ENCODE measurements at places on chromosomes 1 and 21.

DNA sequence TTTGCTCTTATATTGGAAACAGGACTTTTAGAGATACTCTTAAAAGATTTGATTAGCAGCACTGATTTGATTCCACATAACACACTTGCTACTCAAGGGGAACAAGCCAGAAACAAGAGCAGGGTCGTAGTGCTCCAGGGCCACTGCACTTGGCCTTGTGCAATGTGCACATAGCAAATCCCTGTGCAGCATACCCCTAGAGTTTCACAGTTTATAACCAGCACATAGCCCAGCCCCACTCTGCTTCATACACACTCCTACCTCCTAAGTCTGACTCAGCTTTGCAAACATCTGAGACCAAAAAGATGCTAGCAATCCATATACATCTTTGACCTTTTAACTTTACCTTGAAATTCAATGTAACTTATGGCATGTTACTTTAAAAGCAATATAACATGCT, 157.6 kb downstream of the VAV3 start:
- DNase-seq, result no peak

GRCh38 chr1:214808845-214809460, 206.0 kb downstream of the CENPF start:
- DNase-seq, result no peak

- no peak for DNase-seq
Measured at GRCh38 chr1:110292031-110292741, 47.0 kb upstream of the RBM15 start.

DNA sequence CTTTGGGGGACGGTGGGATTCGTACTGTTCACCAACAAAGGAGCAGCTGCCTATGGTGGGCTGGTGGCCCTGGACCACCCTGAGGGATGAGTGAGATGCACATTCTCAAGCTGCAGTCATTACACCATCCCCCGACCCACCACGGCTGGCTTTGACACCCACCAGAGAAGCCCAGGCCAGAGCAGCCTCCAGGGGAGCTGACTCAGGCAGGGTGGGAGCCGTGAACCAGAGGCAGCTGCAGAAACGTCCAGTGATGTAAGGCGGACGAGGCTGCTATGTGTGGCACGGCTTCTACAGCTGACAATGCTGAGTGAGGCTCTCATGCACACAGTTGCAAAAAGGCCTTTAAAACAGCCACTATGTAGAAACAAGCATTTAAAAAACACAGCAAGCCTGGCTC, 40.1 kb downstream of the CHAF1B start:
- DNase-seq, result no peak

DNA sequence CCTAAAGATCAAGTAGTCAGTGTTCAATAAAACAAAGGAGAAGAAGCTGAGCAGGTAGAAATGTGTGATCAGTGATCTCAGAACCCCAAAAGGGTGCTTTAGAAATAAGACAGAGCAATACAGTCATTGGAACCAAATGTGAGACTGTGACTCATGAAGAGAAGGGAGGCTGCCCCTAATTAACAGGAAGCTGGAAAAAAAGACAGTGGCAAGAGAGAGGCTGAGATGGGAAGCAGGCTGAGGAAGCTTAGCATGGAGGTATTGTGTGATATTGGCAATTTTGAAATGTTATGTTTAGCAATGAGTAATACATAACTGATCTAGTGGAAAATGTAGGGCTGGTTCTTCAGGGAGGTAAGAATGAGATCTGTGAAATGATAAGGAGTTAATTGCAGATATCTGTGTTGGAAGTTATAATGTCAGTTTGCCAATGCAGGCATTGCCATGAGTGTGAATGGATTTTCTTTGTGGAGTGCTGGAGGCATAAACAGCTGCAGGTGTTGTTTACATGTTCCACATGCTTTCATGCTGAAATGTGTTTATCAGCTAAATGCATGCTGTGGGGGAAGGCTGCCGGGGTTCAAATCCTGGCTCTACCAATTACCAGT, 90.6 kb upstream of the CACNA1E start:
- no peak for DNase-seq

DNA sequence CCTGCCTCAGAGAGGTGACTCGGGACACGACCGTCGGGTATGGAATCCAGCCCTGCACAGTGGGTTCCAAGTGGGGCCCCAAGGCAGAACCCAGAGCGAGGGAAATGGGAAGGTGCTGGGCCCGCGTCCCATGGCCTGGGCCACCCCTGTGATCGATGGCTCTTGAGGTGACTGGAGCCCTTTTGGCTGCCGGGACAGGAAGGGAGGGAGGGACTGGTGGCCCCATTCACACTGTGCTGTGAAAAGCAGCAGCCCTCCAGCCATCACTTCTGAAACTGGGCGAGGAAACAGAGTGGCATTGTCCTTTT, 110.4 kb upstream of the IFFO2 start:
- DNase-seq, result no peak

GRCh38 chr21:34612056-34612455, 2.9 kb downstream of the RCAN1 start:
- no peak for DNase-seq

DNA sequence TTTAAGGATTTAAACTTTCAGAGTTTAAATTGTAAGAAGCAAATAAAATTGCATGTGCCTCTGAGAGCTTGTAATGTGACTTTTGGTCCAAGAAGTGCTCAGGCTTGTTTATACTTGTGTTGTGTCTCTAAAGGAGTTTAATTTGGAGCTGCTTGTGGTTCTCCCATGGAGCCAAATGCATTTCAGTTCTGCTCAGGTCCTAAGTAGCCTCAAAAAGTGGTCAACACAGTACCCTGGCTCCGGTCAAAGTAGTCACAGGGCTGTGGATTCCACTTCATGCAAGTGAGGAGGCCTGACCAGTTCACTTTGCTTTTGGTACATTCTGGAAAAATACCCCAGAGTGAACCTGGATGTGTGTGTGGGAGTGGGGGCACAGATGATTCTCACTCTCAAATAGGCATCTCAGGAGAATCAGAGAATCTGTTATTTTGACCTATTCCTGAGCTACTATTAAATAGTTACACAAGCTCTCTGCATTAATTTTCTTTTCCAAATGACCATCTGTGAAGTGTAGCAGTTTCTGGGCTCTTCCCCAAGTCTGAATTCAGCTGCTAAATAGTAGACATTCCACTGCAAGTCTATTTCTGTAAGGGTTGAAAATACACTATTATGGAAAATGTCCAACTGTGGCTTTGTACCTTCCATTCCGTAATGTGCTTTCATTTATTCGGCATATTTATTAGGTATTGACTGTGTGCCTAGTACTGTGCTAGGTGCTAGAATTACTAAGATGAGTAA, 31.7 kb upstream of the AGO1 start:
- DNase-seq, result no peak

- no peak for DNase-seq
Measured at GRCh38 chr1:221294242-221294641, 415.0 kb downstream of the HLX start.

DNA sequence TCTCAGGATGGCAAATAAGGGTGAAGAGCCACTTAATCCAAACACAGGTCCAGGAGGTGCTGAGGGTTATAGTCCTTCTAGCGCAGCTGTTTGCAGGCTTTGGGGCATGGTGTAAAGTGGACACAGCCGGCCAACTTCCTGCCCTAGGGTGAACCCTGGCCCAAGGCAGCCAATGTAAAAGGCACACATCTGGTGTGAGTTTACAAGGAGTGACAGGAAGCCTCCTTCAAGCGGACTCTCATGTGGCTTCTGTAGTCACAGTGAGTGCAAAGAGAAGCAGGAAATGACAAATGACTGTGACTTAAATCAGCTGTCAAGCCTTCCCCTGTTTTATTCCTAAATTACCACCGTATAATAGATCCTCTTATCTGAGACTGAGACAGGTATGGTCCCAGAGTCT, 213.0 kb downstream of the CRB1 start:
- no peak for DNase-seq

DNA sequence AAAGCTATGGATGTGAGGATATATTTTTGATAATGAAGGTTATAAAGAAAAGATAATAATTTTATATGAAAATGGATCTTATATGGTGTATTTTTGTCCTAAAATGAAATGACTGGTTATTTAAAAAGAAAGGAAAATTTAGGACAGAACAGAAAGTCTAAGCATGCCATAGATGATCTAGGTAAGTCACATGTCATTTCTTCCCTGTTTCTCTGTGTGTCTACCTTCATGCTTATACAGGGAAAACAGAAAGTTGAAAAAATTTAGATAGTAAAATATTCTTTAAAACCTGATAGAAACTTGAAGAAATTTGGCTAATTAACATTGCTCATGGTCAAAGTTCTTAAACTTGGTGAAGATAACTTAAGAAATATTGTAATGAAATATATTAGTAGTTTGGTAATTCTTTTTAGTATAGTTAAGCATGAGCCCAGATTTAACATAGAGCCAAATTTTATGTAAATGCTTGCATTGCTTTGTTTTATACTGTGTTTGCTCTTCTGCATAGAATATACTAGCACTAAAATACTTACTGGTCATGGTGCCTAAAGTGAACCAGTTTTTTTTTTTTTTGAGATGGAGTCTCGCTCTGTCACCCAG, 12.4 kb upstream of the GBP4 start:
- DNase-seq, result no peak

- DNase-seq, result peak; percentile 63
Measured at GRCh38 chr1:21368515-21369289, 71.2 kb upstream of the NBPF3 start.

DNA sequence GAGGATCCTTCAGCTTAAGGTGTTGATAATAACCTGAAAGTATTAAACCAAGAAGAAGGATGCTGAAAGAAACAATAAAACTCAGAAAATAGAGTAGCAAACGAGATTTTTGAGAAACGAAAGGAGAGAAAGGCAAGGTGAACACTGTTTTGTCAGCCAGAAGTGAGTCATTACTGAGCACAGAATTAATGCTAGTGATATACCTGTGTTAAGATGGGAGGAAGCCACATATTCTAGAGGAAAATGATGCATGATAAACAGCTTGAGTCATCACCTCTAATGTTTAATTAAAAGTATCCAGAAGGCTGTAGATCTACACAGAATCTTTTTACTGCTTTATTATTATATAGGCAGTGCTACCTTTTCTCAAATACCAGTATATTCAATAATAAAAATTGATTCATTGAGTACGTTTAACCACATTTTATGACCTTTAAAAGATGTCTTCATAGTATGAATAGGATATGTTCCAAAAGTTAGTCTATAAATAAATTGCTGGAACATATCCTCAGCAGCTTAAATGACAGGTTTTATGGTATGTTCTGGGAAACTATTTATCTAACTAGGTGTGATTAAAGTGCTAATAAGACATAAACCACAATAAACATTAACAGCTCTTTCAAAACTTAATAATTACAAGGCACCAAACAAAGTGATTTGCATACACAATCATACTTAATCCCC, 10.3 kb downstream of the SH3GLB1 start:
- no peak for DNase-seq

GRCh38 chr1:164618202-164618564, 59.2 kb downstream of the PBX1 start:
- DNase-seq, result no peak

- DNase-seq, result no peak
Measured at GRCh38 chr1:40751802-40752201, 31.8 kb upstream of the KCNQ4 start.

DNA sequence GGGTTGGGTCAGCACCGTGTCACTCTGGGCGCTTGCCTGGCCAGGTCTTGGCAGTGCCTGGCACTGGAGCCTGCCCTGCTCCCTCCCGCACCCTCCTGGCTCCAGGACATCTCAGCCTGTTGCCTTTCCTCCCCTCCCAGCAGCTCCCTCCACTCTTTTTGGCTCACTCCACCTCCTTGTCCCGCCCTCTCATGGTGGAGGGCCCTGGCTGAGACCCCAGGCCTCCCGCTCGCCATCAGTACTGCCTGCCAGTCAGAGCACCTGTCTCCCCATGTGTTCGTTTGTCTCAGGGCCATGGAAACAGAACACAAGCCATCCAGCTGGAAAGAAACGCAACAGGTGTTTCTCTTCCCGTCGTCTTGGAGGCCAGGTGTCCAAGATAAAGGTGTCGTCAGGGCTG, 61.0 kb downstream of the B3GALT5 start:
- no peak for DNase-seq

DNA sequence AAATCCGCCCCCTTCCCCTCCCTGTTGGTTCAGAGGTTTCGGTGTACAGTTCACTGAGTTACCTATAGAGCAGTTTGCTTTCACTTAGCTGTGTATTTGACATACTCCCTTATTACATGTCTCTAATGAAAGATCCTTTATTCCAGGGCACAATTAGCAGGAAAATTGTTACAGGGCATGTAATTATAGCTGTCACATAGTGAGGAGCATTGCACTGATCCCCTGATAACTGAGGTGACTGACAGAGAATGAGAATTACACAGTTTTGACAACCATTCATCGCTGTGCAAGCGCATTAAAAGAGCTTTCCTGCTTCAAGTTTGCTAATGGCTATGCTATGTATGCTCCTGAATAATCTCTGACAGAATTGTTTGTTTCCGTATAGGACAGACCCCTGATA, 26.9 kb downstream of the DAP3 start:
- no peak for DNase-seq

GRCh38 chr1:16184557-16185303, 27.7 kb downstream of the ARHGEF19 start:
- DNase-seq, result no peak

GRCh38 chr1:91791103-91791502, 94.8 kb downstream of the TGFBR3 start:
- DNase-seq, result no peak

- no peak for DNase-seq
Measured at GRCh38 chr1:39321979-39322378, 117.5 kb downstream of the MACF1 start.

DNA sequence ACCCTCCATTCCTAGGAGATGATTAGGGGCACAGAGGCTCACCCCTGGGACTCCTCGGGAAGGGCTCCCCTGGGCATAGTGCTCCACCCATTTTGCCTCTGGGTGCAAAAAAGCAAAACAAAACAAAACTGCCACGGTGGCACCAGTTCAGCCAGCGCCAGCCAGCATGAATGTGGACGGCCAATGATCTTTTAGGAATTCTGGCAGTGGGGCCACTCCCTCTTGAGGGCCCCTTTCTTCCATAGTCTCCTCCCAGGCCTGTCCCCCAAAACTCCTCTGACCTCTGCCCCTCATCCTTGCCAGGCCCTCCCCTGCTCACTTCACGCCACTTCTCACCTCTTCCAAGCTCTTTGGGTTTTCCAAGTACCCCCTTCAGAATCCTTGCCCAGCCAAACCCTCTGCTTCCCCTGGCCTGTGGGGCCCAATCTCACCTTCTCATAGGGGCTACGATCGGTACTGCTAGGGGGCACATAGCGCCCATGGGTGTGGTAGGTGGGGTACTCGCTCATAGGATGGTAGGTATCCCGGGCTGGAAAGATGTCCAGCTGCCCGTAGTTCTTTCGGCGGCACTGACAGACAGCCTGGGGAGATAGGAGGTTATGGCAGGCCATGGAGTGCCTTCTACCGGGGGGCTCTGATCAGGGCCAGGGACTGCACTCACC, 13.3 kb downstream of the TRIM46 start:
- DNase-seq, result no peak

All from T-helper 9 cell (primary cell).